Activated CD4-positive, alpha-beta T cell treated with anti-CD3 and anti-CD28 coated beads, Interleukin-2, amount 10 ng/mL, durations not matched to agents 24 days and 14 days (primary cell): ENCODE measurements at places on chromosomes 13 and 19. TPM values are rescaled to one million over a fixed set of nuclear protein-coding genes. Genes with fewer than 3 reads are reported as not detected.

DNA sequence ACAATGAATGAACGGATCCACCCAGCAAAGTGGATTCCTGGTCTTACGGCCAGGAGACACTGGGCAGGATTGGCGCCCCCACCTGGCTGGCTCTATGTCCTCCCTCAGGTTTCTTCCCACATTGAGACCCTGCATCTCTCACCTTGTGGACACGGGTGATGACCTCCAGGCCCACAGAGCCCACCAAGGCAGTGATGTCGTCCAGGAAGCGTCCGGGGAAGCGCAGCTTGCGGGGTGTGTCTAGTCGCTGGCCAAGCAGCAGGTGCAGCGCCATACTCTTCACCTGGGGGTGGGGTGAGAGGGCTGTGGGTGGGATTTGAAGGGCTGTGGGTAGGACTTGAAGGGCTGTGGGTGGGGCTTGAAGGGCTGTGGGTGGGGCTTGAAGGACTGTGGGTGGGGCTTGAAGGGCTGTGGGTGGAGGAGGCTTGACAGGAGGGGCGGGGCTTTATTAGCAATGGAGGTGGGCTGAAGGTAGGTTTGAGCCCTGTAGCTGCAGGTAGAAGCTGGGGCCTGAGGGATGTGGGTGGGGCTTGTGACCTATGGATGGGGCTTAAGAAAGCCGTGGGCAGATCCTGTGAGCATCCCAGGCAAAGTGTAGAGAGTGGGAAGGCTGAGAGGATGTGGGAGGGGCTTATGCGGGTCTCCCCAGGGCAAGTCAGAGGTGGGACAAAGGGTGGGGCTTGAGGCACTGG is 12.1 kb upstream of the ANGPTL8 start:
- DNase-seq, result no peak

DNA sequence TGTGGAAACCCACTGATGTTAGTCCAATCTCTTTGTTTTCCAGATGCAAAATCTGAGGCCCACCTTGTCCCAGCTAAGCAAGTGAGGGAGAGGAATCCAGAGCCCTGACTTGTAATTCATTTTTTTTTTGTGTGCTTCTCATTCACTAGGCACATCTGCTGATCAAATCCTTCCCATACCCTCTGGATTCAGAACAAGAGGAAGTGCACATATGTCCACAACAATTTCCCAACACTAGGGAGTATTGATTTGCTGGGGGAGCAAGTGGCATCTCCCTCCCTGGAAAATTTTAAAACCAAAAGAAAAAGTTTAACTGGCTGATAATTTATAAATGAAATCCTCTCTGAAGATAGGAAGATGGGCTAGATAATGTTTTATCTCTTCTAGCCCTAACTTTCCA is 94.6 kb upstream of the RFC3 start:
- peak; percentile 51 for DNase-seq

DNA sequence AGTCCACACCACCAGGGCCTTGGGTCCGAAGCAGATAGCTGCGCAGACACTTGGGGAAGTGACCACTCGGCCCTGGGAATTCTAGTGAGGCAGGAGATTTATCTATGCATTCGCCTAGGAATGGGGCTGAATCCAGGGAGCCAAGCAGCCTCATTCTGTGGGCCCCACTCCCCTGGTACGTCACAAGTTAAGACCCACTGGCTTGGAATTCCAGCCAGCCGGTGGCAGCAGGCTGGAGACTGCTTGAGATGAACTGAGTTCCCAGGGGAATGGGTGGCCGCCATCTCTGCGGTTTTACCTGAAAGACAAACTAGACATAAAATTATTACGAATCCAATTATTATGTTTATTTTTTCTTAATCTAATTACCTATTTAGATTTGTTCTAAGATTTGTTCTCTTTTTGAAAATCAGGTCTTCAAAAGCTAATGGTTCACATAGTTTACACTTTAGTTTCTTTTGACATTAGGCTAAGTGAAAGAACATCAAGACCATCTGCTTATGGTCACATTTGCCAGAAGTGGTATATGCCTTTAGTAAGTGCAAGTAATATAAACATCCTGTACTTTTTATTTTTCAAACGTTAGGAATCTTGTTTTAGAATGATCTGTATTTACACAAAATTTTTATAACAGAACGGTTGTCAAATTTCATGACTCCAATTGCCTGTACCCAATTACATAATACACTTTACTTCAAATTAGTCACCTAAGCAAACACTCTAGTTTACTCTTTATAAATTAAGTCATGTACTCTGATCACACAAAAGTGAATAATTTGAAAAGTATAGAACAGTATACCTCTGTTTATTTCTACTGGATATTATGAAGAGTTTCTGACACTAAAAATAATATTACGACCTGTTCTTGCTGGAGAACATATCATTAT is 74.4 kb downstream of the SLITRK6 start:
- DNase-seq, result no peak

DNA sequence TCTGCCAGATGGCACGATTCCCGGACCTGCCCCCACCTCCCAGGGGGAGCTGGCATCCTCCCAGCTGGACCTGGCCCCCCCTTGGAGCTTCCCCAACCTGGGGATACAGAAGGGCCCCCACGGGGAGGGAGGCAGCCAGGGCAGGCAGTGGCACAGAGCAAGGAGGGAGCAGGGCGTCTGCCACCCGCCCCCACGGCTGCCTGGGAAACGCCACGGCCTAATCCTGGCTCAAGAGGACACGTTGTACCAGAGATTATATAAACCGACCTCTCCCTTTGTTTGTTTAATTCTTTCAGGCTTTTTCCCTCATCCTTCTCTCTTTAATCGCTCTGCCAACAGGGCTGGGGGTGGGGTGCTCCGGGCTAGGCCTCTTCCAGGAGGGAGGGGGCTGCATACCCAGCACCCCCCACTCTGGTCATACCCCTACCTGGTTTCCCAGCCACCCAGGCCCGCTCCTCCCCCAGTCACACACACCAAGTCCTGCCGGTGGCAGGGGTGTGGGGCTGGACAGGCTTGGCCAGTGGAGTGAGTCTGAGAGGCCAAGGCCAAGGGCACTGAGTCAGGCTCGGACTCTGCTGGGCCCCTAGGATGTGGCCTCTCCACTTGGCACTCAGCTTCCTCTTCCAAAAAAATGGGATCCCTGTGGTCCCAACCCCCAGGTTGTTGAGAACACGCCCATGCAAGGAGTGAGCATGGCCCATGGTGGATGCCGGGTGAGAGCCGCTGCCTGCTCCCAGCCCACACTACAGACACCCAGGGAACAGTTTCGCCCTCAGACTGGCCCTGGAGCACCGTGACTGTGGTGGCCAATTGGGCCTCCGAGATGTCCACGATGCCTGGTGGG is 29.5 kb upstream of the NFIC start:
- no peak for DNase-seq

DNA sequence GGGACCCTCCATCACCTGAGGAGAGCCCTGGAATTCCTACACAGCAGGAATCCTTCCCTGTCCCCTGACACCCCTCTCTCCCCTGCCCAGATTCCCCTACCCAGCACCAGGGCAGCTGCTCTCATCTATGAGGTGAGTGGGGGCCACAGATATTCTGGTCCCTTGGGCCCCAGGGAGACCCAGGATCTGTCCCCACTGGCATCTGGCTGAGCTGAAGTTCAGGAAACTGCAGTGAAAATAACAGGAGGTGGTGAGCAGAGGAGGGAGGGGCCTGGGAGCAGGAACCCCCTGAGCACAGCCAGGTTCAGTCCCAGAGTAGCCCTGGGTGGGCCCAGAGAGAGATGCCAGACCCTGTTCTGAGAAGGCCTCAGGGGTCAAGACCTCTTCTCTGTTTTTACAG is 10.1 kb downstream of the CEACAM21 start:
- DNase-seq, result no peak

GRCh38 chr13:109785892-109786450 is 412 bp downstream of the IRS2 start:
- DNase-seq, result no peak

- DNase-seq, result no peak
Observed at GRCh38 chr19:55071129-55071502, 4.6 kb upstream of the EPS8L1 start.

GRCh38 chr13:46491641-46492040 is 61.3 kb upstream of the LRCH1 start:
- no peak for DNase-seq

PCDH20 gene
- not detected in 2 replicates for total RNA-seq

C13orf42 gene
- not detected in 2 replicates for total RNA-seq

ACP7 gene
- not detected in 2 replicates for total RNA-seq
